ENCODE measurements at places on chromosomes 1 and 21.

GRCh38 chr1:63902844-63903589, 129.2 kb downstream of the ROR1 start:
- DNase-seq = no peak

- no peak for DNase-seq
Observed at GRCh38 chr1:77394166-77394565, 112.3 kb downstream of the AK5 start.

- DNase-seq = peak; percentile 28
Observed at GRCh38 chr1:237281481-237281880, 239.5 kb downstream of the RYR2 start.

- no peak for DNase-seq
Observed at GRCh38 chr1:73604211-73604610, 593.8 kb downstream of the LRRIQ3 start.

DNA sequence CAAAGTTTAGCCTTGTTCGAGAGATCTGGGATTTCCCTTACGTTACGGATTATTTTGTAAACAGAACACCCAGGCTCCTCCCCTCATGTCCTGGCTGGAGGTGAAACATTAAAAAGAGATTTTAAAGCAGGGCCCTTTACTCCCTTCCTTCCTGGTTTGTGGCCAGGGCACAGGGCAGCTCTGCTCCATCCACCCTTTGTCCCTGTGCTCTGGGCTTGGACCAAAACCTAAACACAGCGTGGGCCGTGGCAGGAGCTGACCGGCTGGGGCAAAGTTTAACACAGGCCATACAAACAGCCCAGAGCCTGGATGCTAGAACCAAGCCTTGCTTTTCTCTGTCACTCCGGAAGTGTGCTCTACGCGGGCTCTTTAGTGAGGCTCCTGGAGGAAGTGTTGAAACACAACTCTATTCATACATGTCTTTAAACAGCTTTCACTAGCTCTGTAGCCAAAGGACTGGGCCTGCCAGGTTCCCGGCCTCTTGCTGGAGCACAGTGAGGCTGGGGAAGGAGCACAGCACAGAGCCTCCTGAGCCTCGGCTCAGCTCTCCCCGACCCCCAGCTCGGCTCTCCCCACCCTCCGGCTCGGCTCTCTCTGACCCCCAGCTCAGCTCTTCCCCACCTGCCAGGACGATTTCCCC, 84.7 kb downstream of the PDE9A start:
- DNase-seq = peak; percentile 58

DNA sequence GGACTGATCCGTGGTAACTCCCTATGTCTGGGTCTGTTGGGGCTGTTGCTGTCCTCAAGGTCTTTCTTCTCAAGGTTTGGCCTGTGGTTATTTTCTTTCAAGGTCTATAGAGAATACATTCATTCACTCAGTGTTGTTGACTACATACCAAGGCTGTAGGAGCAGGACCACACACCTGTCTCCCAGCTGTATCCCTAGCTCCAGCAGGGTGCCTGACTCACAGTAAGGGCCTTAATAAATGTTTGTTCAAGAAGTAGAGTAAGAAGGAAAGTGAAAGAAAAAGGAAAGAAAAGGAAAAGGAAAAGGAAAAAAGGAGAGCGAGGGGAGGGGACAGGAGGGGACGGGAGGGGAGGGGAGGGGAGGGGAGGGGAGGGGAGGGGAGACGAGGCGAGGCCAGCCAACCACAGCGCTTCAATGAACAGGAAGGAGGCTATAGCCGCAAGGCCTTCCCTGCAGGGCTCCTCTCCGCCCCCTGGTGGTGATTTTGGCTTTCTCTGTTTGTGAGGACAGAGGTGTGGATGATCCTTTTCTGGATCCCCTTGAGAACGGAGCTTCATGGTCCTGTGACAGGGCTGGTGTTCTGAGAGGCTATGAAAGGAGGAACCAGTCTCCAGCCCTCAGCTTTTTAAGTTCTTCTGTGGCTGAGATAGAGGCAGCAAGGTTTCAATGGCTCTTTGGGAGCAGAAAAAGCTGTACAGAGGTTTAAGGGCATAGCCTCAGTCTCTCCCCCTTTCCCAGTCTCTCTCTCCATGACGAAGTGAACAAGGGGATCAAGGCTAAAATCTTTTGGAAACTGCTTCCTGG, 30.6 kb upstream of the LCE5A start:
- DNase-seq = no peak
